Lower leg skin (tissue), 4 donors: ENCODE measurements at places on chromosomes 5 and 9. TPM values are rescaled to one million over a fixed set of nuclear protein-coding genes. Genes with fewer than 3 reads are reported as not detected.

DNA sequence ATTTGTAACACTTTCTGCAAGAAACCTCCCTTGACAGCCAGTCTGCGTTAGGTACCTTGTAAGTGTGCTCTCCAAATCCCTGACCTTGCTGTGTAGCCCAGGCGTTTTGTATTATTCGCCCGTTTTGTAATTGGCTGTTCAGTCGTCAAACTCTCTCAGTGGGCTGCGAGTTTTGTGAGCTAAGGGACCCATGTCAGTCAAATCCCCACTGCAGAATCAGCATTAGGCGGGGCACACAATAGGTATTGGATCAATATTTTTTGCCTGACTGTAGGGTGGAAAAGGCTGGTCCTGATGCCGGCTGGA is 665 bp downstream of the DNAJC18 start:
- DNase-seq: no peak

DNA sequence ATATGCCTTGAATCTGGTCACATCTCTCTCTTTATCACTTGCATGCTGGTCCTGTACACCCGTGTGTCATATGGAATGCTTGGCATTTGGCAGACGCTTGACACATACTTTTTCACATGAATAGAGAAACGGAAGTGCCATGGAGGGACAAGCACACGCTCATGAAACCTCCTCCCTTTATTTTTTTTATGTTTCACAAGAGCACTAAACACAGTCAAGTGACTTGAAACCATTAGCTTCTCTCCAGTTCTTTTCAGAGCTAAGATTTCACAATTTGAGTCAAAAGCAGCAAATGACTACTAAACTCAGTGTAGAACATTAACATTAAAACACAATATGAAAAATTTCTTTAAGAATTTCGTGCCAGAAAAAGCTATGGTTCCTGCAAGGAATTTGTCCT is 151.1 kb downstream of the DOCK2 start:
- no peak for DNase-seq

GRCh38 chr9:75116306-75116705 is 28.0 kb downstream of the OSTF1 start:
- no peak for DNase-seq

GRCh38 chr5:116448870-116449427 is 125.7 kb downstream of the SEMA6A start:
- DNase-seq: no peak

- DNase-seq: no peak
These were observed 179.2 kb downstream of the DAB2IP start for GRCh38 chr9:121830441-121831140.

DNA sequence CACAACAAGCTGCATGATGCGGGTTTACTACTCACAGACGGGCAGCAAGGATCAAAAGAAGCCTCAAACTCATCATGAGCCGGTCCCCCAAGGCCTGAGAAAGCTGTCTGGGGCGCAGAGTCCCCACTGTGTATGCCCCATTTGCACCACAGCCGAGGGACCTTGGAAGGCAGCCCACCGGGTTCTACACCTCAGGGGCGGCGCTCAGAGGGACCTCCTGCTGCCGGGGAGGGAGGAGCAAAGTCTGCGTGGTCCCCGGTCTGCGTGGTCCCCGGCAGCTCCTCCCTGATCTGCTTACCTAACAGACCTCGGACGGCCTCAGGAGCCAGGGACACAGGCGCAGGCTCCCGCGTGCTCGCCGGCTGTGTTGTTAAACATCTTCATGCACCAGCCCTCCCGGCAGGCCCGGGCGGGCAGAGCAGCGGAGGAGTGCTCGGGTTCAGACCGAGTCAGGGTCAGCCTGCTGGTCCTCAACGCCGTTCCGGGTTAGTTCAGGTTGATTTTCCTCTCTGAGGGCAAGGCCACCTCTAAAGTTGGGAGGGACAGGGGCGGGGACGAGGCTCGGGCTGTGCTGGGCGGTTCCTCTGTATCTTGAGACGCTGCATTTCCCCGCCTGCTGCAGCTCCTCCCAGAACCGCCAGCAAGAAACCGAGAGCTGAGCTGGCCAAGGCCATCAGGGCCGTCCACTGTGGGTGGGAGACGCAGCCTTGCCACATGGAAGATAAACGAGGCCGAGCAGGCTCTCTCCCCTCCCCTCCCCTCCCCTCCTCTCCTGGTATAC is 74.6 kb downstream of the MRPL36 start:
- peak; percentile 80 for DNase-seq

- DNase-seq: no peak
These were observed 16.4 kb upstream of the FBP1 start for GRCh38 chr9:94655739-94656138.

GRCh38 chr9:87711857-87712800 is 13.8 kb upstream of the CTSL start:
- peak; percentile 57 for DNase-seq

- peak; percentile 85 for DNase-seq
These were observed 9.6 kb downstream of the PCYOX1L start for GRCh38 chr5:149367249-149367971.

Gene SLC6A18
- total RNA-seq: not detected

Gene DMGDH
- total RNA-seq: 0.42 TPM

Gene SEMA6A
- 7.8 TPM for total RNA-seq
